SJSA1 (cell line): ENCODE measurements at places on chromosomes 7 and 10.

GRCh38 chr10:3761021-3761686 is 23.9 kb downstream of the KLF6 start:
- no peak for DNase-seq

- no peak for DNase-seq
Observed at GRCh38 chr10:88555190-88555908, 27.8 kb downstream of the RNLS start.

GRCh38 chr7:7681191-7681935 is 37.0 kb downstream of the RPA3 start:
- no peak for DNase-seq

DNA sequence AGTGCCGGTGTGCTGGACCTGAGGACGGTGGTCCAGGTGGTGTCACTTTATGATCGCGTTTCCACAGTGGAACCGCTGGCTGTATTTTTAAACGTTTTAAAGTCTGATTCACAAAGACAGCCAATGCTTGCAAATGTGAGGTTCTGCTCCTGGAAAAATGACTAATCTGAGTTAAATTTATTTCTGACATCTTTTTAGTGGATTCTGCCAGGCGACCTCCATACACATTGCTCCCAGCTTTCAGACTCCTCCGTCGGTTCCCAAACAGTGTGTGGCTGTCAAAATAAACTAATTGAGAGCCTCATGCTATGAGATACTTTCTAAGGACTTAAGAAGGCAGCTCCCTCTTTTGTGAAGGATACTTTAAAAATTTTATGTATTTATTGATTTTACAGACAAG is 12.7 kb upstream of the TTYH3 start:
- no peak for DNase-seq

- DNase-seq = peak; percentile 44
Observed at GRCh38 chr7:122143376-122143750, 686 bp downstream of the AASS start.

- DNase-seq = no peak
Observed at GRCh38 chr10:126843299-126843934, 61.8 kb upstream of the DOCK1 start.

DNA sequence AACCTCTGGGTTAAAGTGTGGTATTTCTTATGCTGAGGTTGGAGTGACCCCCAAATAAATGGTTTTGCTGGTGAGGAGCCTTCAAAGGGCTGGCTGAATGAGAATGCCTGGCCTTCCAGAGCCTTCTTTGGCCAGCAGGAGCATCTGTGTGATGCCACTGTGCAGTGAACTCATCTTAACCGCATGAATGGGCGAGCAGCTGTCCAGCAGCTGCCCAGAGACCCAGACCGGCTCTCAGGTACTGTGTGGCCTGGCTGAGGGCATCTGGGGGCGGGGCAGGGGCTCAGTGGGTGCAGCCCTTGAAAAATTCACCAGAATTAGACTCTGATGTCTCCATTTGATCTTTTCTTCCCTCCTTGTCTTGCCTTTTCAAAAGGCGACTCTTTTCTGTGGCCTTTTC is 59.0 kb downstream of the SYPL1 start:
- DNase-seq = no peak

GRCh38 chr10:32244421-32245207 is 102.3 kb downstream of the EPC1 start:
- no peak for DNase-seq

DNA sequence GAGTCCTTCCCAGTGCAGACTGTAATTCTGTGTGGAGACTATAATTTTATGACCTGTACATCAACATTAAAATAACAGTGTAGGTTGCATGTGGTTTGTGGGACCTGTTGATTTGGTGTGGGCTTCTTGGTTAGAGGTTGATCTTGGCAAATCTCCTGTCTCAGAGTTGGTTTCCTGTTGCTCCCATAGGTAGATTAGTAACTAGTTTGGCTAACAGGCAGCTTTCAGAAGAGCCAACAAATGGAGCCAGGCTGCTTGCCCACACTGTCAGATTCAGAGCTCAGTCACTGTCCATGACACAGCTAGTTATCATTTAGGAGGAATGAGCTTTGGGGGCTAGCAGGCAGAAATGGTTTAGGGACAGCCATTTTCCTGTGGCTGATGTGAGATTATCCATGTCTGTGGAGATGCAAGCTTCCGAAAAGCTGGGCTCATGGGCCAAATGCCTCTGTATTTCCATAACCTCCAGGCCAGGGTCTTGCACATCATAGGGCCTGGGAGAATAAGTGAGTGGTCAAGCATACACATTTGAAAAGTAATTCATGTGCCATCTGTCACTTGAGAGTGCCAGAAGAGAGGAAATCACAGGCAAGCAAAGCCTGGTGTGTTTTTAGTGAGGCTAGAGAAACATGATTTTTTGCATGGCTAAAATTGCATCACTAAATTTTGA is 33.4 kb downstream of the CCM2 start:
- DNase-seq = no peak

DNA sequence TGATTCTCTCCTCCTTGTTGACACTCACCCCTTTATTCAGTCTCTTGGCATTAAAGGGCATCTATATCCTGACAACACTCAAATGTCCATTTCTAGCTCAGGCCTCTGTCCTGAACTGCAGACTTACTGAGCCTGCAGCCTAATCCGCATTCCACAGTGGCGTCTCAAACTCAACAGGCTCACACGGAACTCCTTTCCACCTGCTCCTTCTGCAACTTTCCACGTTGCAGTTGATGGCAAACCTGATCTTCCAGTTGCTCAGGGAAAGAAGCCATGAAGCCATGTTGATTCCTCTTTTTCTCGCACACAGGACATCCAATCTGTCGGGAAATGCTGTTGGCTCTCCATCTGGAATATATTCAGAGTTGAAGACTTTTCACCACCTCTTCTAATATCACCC is 522.4 kb downstream of the CCSER2 start:
- no peak for DNase-seq

DNA sequence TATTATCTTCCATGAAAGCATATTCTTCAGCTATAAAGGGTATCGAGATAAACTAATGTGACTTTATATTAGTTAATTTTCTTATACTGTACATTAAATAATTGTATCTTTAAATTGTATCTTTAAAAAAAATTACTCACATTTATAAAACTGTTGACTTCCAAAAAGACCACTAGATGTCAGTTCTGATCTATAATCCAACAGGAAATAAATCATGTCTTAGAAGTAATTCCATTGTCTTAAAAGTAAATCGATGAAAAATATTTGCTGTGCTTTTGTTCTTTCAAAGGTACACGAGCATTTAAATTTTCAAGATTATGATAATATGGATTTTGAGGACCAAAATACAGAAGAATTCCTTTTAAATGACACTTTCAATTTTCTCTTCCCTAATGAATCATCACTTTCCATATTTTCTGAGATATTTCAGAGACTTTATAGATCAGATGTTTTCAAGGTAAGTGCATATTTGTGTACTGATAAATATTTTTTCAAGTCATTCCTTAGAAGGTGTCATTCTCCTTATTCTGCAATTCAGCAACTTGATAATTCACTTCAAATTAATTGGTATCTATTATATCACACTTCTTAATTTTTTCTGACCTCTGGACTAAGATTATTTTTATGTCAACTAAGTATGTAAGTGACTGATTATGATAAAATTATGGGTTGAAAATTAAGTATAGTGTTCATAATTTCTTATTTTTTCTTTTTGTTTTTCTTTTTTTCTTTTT is 138.5 kb downstream of the CPED1 start:
- DNase-seq = no peak

DNA sequence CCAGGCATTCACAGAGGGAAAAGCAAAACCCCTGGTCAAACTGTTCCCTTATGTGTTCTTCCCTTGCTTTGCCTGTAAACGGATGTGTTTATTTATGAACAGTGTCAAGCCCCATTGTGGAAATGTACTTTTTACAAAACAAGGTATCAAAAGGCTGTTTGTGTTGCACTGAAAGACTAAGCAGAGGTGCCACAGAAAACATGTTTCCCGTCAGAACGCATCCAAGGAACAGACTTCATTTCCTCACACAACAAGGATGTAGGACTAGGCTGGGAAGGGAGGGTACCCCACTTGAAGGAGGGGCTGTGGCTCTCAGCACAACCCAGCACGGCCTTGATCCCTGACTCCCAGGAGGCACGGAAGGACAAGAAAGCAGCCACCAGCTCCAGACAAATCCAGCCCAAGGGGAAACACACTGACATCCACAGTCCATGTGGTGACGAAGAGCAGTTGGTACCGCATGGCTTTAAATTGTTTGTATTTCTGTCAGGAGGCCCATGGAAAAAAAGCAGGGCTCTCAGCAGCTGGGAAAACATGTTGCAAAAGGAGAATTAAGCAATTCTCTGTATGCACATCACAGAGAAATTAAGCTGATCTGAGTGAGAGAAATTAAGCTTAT is 85.6 kb downstream of the RNF216 start:
- no peak for DNase-seq

DNA sequence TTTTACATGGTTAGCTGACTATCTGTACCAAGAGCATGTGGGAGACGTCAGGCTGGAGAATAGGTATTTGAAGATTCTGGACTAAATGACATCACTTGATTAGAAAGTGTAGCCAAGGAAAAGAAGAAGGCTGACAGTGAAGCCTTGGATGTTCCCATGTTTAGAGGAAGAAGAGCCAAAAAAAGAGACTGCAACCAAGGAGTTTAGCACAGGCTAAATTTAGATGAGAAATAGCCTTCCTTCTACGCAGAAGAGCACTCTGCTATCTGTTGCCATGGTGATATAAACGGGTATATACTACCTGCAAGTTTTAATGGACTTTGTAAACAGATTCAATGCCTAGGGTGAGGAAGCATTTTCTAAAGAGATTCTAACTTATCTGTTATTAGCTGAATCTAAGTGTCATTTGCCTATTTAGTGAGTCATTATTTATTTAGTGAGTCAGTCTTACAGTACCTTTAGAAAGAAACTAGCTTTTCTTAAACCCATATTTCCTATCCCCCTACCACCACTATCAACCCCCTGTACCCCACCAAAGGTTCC is 69.8 kb downstream of the CDK6 start:
- DNase-seq = no peak

GRCh38 chr7:46003161-46003560 is 82.1 kb upstream of the IGFBP3 start:
- no peak for DNase-seq
